RWPE1 (cell line): ENCODE measurements at places on chromosomes 16 and 17.

DNA sequence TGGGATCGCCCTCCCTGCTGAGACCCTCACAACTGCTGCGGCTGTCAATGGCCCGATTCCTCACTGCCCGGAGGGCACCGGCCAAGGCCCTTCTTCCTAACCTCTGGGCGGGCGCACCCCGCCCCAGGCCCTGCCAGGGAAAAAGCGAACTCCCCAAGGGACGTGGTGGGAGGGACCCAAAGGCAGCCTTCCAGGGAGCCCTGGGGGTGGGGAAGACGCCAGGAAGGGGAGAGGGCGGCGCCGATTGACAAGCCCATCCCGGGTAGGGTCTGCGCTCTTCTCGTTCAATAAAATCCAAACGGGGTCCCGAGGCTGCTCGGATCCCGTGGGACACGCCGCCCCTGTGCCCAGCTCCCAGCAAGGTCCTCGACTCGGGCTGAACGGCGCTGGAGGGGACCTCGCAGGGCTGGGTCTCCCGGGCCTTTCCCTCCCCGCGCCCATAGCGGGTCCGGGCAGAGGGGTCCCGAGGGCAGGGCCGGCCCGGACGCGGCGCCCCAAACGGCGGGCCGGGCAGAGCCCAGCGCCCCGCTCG is 416 bp downstream of the KIFC3 start:
- DNase-seq: no peak

DNA sequence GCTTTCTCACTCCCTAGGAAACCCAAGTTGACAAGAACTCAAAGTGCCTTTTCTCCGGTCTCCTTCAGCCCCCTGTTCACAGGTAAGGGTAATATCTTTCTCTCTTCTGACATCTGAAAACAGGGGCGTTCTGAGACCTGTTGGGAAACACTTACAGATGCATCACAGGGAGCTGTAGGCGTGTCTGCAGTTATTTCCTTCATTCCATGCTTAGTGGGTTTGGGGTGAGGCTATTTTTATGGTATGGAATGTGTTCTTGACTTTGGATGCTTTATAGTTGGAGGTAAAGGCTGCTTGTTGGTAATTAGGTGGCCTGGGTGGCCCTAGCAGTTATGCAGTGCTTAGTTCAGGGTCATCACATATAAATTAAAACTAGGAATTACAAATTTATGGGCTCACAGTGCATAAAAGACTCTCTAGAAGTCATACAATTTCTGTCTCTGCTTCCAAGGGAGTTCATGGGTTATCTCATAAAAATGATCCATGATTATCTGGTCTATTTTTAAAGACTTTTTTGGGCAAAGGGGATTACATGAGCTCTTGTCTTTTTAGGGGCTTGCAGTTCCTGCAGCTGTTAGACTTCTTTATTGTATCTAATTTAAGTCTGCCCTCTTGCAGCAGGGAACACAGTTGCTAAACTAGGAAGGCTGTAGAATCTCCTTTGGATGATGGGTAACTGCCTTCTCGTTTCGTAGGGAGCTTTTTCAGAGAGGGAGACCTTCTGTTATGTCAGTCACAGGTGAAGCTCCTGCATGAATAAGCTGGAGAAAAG is 10.2 kb downstream of the SOCS7 start:
- peak; percentile 72 for DNase-seq

GRCh38 chr17:36937001-36937958 is at the start of gene LHX1:
TSS of gene LHX1 (plus strand) at chr17:36937475. CDS start at chr17:36938198, 723 bp downstream.
- no peak for DNase-seq

GRCh38 chr16:73288520-73288919 is 240.6 kb upstream of the ZFHX3 start:
- no peak for DNase-seq

GRCh38 chr17:8160741-8161221 is 2.0 kb downstream of the VAMP2 start:
- no peak for DNase-seq

GRCh38 chr17:79114458-79115301 is 40.1 kb downstream of the ENGASE start:
- DNase-seq: no peak

- DNase-seq: peak; percentile 33
These were observed 6.6 kb upstream of the DPEP2 start for GRCh38 chr16:68005786-68006286.

DNA sequence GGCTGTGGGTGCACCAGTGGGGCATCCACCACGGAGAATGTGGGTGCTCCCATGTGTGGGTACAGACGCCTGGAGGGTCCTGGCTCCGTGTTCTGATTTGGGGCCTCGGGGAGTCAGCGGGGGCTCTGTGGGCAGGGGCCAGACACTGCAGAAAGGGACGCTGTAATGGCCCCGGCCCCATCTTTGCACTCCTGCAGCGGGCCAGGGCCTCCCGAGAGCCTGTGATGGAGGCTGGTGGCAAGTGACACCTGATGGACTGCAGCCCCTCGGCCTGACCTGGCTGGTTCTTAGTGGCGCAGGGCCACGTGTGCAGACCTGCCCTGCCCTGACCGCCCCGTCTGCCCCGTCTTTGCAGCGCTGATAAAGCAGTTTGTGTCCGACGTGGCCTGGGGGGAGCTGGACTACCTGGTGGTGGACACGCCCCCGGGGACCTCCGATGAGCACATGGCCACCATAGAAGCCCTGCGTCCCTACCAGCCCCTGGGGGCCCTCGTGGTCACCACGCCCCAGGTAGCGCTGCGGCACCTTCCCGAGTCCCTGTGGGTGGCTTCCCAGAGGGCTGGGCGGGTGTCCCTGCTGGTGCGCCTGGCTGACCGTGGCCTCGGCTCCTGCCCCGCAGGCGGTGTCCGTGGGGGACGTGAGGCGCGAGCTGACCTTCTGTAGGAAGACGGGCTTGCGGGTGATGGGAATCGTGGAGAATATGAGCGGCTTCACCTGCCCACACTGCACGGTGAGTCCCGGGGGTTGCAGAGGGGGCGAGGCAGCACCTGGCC is 4.7 kb downstream of the NUBP2 start:
- DNase-seq: no peak

DNA sequence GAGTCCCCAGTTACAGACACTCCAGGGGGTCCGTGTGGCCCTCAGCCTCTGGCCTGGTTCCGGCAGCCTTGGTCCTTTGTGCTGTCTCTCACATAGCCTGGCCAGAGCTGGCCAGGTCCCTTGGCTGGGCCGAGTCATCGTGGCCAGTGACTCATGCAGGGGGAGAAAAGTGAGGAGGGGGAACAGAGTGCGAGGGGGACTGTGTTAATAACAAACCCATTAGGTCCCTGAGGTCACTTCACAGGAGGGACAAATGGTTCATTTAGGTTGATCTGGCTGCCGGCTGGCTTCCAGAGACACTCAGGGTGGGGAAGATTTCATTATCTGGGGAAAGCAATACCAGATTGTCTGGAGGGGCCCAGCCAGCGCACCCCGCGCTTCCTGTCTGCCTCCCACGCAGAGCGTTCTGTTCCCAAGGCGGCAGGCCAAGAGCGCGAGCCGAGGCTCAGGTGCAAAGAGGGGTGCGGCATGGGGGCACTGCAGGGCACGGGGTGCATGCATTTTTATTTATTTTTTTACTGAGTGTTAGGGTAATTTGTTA is 223.1 kb downstream of the SEC14L1 start:
- DNase-seq: no peak

GRCh38 chr17:14381606-14382005 is 80.7 kb downstream of the HS3ST3B1 start:
- no peak for DNase-seq

GRCh38 chr16:27483088-27483437 is 66.7 kb downstream of the GTF3C1 start:
- no peak for DNase-seq
